ENCODE measurements at places on chromosomes 2 and 18.
A peak's percentile ranks its signal among the peaks of the same experiment; 100 is the strongest.

GRCh38 chr2:43438858-43439655, 156.8 kb downstream of the THADA start:
- H3K27ac ChIP-seq, result no peak overlapping the region
- H3K4me1 ChIP-seq, result peaks cover 17% of the 10 kb centered on the region
- DNase-seq, result no peak
- no peaks in the 10 kb centered on the region for H3K36me3 ChIP-seq
- H3K27me3 ChIP-seq, result no peaks in the 10 kb centered on the region

- no peak for DNase-seq
- peaks cover 3% of the 10 kb centered on the region for H3K27me3 ChIP-seq
- no peaks in the 10 kb centered on the region for H3K36me3 ChIP-seq
- no peak overlapping the region for H3K27ac ChIP-seq
- H3K4me3 ChIP-seq, result no peak overlapping the region
- H3K4me1 ChIP-seq, result no peaks in the 10 kb centered on the region
Observed at GRCh38 chr2:58553937-58554336, 312.8 kb upstream of the FANCL start.

DNA sequence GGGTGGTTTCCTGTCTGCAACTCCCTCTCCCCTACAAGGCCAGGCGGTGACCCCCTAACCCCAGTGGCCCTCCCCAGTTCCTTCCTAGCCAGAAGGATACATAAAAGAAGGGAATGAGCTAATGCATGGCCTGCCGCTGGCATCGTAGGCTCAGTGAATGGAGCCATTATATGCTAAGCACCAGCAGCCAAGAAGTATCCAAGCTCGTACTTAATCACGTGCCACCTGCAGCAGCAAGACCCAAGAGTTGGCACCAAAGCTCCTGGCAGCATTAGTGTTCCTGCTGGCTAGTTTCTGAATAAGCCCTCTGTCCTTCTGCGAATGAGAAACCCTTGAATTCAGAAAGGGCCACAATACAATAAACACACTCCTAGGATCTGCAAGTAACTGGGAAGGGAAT, 4.3 kb downstream of the DBI start:
- H3K27me3 ChIP-seq, result no peaks in the 10 kb centered on the region
- DNase-seq, result no peak
- no peaks in the 10 kb centered on the region for H3K36me3 ChIP-seq
- no peak overlapping the region for H3K4me3 ChIP-seq
- peaks cover 9% of the 10 kb centered on the region for H3K4me1 ChIP-seq
- no peak overlapping the region for H3K27ac ChIP-seq

DNA sequence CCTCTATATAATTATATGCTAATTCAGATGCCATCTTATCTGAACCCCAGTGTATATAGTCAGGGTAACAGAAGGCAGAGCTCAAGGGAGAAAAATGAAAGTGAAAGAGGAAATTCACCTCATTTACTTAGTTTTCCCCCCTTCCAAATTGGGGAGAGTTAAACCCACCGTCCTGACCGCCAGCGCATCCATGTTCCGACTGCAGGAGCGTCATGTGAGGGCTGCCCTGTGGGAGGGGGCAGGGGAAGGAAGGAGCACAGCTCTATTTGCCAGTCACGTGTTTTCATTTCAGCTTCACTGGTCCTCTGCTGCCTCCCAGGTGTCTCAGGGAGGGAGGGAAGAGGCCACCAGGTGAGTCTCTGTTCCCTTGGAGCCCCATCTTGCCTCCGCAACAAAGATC, 13.2 kb downstream of the CNNM4 start:
- no peak overlapping the region for H3K27ac ChIP-seq
- no peaks in the 10 kb centered on the region for H3K36me3 ChIP-seq
- DNase-seq, result peak; percentile 37
- H3K4me3 ChIP-seq, result peak overlapping the region; percentile 4
- peaks cover 3% of the 10 kb centered on the region for H3K4me1 ChIP-seq
- no peaks in the 10 kb centered on the region for H3K27me3 ChIP-seq

GRCh38 chr18:48080546-48080945, 150.1 kb upstream of the SMAD2 start:
- H3K36me3 ChIP-seq, result no peaks in the 10 kb centered on the region
- no peak for DNase-seq
- no peaks in the 10 kb centered on the region for H3K4me1 ChIP-seq
- H3K27ac ChIP-seq, result no peak overlapping the region
- no peak overlapping the region for H3K4me3 ChIP-seq

- H3K4me3 ChIP-seq, result no peak overlapping the region
- H3K36me3 ChIP-seq, result no peaks in the 10 kb centered on the region
- H3K4me1 ChIP-seq, result no peaks in the 10 kb centered on the region
- no peak overlapping the region for H3K27ac ChIP-seq
Observed at GRCh38 chr2:229660391-229660790, 54.0 kb downstream of the DNER start.

DNA sequence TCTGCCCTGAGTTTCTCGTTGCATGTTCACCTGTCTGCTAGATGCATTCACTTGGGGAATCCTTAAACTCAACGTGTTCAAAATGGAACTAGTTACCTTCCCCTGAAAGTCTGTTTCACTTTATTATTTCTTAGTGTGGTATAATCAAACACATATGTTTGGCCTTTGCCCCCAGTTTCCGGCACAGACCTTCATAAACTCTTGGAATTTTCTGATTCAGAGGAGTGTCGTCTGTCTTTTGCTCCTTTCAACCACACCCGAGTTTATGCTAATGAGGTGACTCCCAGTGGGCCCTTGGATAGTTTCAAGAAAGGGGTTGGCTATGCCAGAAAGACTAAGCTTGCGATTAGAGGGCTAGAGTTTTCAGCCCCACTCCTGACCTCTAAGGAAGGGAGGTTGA, 198.9 kb downstream of the CDCA7 start:
- H3K4me1 ChIP-seq, result no peaks in the 10 kb centered on the region
- no peak for DNase-seq
- H3K4me3 ChIP-seq, result no peak overlapping the region
- no peak overlapping the region for H3K27ac ChIP-seq
- H3K36me3 ChIP-seq, result no peaks in the 10 kb centered on the region
- no peaks in the 10 kb centered on the region for H3K27me3 ChIP-seq

DNA sequence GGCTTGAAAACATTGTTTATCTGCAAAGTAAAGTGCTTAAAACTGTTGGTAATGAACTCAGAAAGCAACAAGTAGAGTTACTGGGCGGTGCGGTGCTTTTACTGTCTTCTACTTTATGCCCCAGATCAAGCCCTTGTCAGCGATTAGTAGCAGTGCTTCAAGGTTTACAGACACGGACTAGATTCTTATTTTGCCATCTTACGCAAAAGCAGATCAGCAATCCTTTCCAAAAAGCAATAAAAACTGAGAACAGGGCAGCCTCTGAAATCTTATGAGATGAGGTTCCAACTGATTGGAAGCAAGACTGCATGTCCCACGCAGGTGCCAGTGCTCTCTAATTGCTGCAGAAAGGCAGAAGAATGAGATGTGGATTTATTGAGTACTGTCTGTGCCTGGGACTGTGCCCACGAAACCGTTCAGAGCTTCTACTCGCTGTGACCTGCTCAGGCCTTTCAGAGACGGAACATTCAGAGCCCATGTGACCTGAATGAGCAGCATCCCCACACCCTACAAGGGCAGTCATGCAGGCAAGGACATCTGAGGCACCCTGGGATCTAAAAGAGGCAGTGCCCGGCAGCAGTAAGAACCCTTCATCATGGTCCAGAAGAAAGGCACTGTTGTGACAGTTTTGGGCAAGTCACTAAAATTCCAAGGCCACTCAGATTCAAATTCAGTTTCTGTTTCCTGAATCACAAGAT, 15.7 kb downstream of the COL4A3 start:
- H3K4me1 ChIP-seq, result no peaks in the 10 kb centered on the region
- H3K36me3 ChIP-seq, result no peaks in the 10 kb centered on the region
- H3K27ac ChIP-seq, result peak overlapping the region; percentile 31
- DNase-seq, result peak; percentile 41

GRCh38 chr2:15711126-15711860, 119.6 kb downstream of the DDX1 start:
- DNase-seq, result no peak
- no peaks in the 10 kb centered on the region for H3K27me3 ChIP-seq
- H3K4me1 ChIP-seq, result no peaks in the 10 kb centered on the region
- H3K36me3 ChIP-seq, result no peaks in the 10 kb centered on the region

DNA sequence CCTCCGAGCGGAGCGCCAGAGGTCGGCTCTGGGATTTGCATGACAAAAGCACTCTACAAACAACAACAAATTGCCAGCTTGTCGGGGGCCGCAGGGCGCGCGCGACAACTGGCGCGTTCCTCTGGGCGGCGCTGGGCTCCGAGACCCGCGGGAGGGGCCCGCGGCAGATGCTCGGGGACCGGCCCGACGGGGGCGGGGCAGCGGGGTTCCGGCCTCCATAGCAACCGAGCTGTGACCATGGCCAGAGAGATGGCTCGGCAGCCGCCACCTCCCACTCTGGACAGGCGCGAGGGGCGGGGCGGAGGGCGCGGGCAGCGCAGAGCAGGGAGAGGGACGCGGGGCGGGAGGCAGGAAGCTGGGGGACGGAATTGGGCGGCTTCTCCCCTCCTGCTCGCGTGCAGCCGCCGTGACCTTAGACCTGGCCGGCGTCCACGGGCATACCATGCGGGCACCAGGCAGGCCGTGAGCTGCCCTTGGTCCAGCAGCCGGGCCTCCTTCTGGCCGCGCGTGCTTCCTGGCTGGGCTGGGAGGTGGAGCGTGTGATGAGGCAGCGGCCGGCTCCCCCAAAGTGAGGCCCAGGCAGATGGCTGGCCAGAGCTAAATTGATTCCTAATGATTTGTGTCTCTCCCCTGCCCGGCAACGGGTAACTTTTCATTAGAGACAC, 171.5 kb downstream of the CELF4 start:
- no peaks in the 10 kb centered on the region for H3K4me1 ChIP-seq
- no peak overlapping the region for H3K27ac ChIP-seq
- H3K27me3 ChIP-seq, result no peaks in the 10 kb centered on the region

- DNase-seq, result no peak
- H3K27ac ChIP-seq, result no peak overlapping the region
- no peaks in the 10 kb centered on the region for H3K4me1 ChIP-seq
- no peaks in the 10 kb centered on the region for H3K27me3 ChIP-seq
- H3K36me3 ChIP-seq, result no peaks in the 10 kb centered on the region
- H3K4me3 ChIP-seq, result no peak overlapping the region
Observed at GRCh38 chr2:4745056-4745991, 946.9 kb upstream of the SOX11 start.

DNA sequence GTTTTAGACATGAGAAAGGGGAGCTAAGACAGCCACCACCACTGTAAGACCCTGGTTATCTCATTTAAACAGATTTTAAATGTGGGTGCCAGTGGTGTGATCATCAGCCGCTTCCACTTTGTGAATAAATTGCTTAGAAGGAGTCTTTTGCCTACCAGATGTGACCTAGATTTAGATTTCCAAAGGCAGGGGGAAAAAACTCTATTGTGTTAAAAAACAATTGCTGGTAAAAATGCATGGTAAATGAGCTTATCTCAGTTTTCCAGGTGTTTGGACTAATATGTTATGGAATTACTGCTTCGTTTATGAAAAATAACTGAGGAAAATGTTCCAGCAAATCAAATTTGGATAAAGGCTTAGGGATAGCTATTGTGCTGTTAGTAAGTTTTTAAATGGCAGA, 466.3 kb upstream of the RAB12 start:
- H3K4me3 ChIP-seq, result no peak overlapping the region
- no peaks in the 10 kb centered on the region for H3K4me1 ChIP-seq
- H3K36me3 ChIP-seq, result no peaks in the 10 kb centered on the region

- H3K27me3 ChIP-seq, result no peaks in the 10 kb centered on the region
- no peak overlapping the region for H3K27ac ChIP-seq
- H3K4me3 ChIP-seq, result no peak overlapping the region
- no peaks in the 10 kb centered on the region for H3K36me3 ChIP-seq
Observed at GRCh38 chr2:172480301-172481218, 53.2 kb downstream of the ITGA6 start.

- H3K4me3 ChIP-seq, result no peak overlapping the region
- no peak overlapping the region for H3K27ac ChIP-seq
- no peaks in the 10 kb centered on the region for H3K27me3 ChIP-seq
- no peak for DNase-seq
- H3K36me3 ChIP-seq, result no peaks in the 10 kb centered on the region
Observed at GRCh38 chr2:88808083-88808482, 116.6 kb downstream of the RPIA start.

GRCh38 chr2:3125001-3125760, 252.4 kb downstream of the EIPR1 start:
- H3K27ac ChIP-seq, result no peak overlapping the region
- no peaks in the 10 kb centered on the region for H3K36me3 ChIP-seq
- no peaks in the 10 kb centered on the region for H3K27me3 ChIP-seq

DNA sequence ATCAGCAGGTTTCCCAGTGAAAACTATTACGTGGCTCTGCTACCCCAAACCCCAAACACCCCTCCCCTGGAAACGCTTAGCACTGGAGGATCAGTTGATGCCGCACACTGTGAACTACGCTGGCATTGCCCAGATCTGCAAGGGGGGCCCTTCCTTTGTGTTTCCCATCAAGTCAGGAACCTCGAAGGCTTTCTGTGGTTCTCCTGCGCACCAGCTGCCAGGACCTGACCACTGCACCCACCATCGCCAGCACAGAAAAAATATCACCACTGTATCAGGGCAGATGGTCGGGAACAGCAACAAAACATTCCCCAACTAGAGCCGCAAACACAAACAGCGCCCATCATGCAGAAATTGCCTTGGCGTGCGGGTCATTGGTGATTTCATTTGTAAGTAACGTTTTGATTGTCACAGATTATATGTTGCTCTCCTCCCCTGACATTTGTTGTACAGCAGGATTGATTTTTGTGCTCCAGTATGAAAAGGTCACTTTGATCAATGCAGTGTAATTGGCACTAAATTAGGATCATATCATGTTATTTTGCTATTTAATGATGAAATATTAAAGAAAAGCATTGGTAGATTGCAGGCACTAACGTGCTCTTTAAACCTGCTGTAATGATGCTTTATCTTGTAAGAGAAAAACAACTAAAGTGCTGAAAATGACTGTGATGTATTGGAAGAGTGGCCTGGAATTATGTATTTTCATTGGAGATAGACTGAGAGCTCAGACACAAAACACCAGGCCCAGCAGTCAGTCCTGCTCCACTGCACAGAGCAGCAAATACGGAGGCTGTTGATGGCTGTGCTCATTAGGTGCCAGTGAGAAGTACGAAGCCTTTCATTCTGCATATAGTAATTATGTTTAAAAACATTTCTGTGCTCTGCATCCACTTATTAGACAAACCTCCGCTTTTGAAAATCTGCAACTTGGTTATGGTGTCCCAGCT, 833.2 kb upstream of the SALL3 start:
- no peak overlapping the region for H3K27ac ChIP-seq
- no peaks in the 10 kb centered on the region for H3K36me3 ChIP-seq
- no peaks in the 10 kb centered on the region for H3K4me1 ChIP-seq
- no peak overlapping the region for H3K4me3 ChIP-seq
- no peak for DNase-seq

GRCh38 chr2:1664076-1664605, 80.2 kb downstream of the PXDN start:
- H3K36me3 ChIP-seq, result peaks cover 19% of the 10 kb centered on the region
- H3K27ac ChIP-seq, result no peak overlapping the region
- no peak for DNase-seq
- H3K27me3 ChIP-seq, result no peaks in the 10 kb centered on the region
- H3K4me1 ChIP-seq, result no peaks in the 10 kb centered on the region

Data from prostate gland (tissue), 2 donors.